ENCODE measurements at places on chromosomes 7 and 10.
A peak's percentile ranks its signal among the peaks of the same experiment; 100 is the strongest.

DNA sequence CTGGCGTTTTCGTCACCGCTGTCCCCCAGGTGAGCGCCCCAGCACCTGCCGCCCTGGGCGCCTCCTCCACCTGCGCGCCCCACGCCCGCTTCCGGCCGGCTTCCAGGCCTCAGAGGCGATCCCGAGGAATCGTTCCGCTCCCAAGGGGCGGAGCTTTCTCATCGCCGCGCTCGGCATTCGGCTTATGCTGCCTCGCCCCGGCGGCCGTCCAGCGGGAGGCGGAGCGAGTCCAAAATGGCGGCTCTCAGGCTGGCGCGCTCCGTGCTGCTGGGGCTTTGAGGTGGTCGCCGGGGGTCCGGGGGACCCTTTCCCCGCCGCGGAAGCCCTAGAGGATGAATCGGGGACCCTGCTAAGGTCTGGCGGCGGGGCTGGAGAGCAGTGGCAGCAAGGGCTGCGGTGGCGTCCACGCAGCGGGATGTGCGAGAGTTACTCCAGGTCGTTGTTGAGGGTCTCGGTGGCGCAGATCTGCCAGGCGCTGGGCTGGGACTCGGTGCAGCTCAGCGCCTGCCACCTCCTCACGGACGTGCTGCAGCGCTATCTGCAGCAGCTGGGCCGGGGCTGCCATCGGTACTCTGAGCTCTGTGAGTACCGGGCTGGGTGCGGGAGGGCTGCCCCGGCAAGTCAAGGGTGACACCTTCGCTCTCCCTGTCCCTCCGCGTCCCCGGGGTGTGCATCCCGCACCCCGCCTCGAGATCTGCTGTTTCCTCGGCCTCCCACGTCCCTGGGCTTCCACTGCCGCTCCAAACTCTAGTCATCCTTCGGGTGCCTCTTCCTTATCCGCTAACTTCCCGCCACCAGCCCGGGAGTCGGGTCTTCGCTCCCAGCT lies at the start of gene TAF3:
Gene TAF3 (plus strand): TSS at position 211 of the 826 bp plus-strand sequence. CDS start 205 bp downstream, at position 416.
- peak; percentile 96 for DNase-seq

GRCh38 chr7:7920481-7920880 lies 48.1 kb upstream of the GLCCI1 start:
- no peak for DNase-seq

DNA sequence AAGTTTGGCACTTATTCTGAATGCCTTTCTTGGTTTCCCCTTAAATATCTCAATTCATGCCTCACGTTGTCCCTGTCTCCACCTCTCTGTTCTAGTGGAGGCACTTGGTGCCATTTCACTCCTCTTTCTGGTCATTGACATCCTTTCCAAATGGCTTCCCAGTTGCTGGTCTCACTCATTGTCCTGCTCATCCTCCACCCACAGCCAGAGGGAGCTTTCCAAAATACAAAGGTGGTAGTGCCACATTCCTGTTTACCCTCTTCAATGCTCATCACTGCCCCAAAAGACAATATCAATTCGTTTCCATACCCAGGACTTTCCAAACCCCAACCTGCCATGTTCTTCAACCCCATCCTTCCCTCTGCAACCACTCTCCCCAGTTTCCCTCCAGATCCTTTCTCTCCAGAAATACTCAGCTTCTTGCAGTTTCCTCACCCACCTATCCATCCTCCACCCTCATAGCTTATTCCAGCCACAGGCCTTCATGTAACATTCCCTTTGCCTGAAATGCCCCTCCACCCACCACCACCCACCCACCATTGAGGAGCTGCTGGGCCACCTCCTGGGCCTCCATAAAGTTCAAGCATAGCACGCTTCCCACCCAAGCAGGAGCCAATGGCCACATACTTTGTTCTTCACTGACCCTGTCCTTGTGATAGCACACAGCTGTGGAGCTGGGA lies 63.1 kb upstream of the ADRB1 start:
- no peak for DNase-seq

- no peak for DNase-seq
Measured at GRCh38 chr10:78384049-78384431, 350.4 kb downstream of the RPS24 start.

GRCh38 chr10:905503-905902 lies 26.0 kb downstream of the LARP4B start:
- no peak for DNase-seq

DNA sequence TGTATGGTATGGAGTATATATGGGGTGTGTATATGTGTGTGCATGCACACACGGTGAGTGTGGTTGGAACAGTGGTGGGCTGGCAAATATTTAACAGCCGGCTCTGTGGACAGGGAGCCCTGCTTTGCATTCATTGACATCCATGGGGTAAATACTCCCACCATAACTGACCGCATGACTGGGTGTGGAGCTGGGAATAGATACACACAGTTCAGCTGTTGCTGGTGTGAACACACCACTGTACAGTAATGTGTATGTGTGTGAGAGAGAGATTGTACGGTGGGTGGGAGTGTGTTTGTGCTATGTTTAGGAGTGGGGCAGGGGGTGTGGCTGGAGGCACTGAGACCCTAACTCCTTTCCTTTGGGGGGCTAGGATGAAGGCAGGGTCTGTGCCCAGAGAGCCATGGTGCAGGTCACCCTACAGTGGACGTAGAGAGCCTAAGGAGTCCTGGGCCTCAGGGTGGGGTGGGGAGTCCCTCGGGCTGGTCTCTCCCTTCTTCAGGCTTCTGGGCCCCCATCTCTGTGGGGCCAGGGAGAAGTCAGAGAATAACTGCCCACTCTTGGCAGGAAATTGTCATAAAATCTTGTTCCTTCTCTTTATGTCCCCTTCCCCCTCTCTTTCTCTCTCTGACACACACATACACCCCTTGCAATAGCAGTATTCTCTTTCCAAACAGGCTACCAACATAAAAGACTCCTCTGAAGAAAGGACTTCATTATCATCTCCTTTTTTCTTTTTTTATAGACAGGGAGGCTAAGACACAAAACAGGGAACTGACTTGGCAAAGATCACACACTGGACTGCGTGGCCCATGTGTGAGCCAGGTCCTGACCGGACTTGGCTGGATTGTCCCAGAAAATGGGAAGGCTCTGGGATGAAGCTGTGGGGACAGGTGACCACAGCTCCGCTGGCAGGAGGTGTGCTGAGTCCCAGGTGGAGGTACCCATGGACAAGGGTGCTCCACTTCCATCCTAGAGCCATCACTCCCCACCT lies 3.2 kb downstream of the SFRP5 start:
- no peak for DNase-seq

GRCh38 chr7:93717217-93717900 lies 142.8 kb upstream of the CALCR start:
- DNase-seq, result no peak

Measured in cortex of kidney (tissue), 1 donor.